Myocyte (in vitro differentiated cells): ENCODE measurements at places on chromosomes 1 and 21.
A peak's percentile ranks its signal among the peaks of the same experiment; 100 is the strongest.

- no peak for DNase-seq
These were observed 18.7 kb downstream of the STK40 start for GRCh38 chr1:36367066-36367465.

- DNase-seq, result peak; percentile 84
These were observed at the start of gene CSF1 for GRCh38 chr1:109910123-109910962. CSF1 (plus strand) TSS chr1:109910849; CDS start chr1:109911024, 175 bp downstream.

DNA sequence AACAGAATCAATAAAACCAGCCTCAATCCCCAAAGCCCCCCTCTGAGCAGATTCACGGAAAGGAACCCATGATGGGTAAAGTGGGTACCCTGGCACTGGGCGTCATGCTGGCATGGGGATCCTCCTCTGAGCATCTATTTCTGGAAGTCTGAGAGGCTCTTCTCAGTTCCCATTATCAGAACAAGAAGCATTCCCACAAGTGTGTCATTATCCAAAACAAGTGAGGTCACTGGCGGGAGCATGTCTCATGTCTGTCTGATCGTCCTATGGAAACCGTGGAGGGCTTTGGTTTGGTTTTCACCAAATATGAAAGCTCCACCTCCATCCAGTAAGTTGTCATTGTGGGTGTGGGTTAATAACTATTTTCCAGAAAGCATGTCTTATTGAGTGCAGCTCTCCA lies 70.7 kb downstream of the PGM1 start:
- no peak for DNase-seq

DNA sequence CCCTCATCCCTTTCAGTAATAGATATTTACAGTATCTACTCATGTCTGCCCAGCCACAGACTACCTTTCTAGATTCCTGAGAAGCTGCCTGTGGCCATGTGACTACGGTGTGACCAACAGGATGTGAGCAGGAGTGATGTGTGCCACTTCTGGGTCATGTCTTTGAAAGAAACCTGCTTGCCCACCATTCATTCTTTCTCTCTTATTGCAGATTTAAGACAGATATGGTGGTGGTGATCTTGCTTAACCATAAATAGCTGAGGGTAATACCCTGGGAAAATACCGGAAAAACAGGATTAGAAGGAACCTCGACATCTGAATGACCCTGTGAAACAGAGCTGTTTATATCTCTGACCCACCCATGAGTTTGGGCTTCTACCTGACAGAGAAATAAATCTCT lies 41.6 kb upstream of the GUCA2A start:
- DNase-seq, result no peak

GRCh38 chr1:108758796-108759195 lies 12.3 kb downstream of the STXBP3 start:
- no peak for DNase-seq

GRCh38 chr1:171219346-171220080 lies 28.8 kb upstream of the FMO1 start:
- no peak for DNase-seq

GRCh38 chr1:21869620-21870121 lies 57.6 kb downstream of the LDLRAD2 start:
- DNase-seq, result peak; percentile 94

- DNase-seq, result no peak
These were observed 2.6 kb downstream of the AIDA start for GRCh38 chr1:222709700-222710153.

DNA sequence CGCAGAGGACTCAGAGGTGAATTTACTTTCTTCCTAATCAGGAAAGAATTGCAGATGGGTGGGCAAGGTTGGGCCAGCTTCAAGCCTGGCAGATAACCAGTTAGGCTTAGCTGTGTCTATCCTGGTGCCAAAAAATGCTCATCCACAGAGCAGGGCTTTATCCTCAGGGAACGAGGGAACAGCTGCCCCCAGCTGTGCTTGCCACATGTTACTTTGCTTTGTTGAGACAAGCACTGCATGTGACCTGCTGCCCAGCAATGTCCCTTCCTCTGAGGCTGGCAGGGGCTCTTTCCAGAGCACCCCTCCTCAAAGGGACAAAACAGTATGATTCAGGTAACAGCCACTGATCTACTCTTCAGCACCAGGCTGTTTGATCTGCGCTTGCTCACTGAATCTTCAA lies 505.1 kb upstream of the USP24 start:
- DNase-seq, result peak; percentile 80

DNA sequence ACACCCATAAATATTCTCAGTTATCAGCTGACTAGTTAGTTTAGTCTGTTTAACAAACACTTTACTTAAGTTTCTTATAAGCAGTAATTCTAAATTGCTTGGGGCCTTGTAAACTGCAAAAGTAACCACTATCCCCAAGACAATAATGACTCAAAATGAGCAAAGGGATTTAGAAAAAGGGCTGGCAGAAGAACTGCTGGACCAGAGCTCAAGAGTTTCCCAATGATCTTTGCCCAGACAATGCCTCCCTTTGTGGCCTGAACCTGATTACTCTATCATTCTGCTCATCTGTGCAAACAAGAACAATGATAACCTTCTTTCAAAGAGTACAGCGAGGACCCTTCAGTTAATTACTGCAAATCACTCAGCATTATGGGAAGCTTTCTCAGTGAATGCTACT lies 123.5 kb downstream of the TIAM1 start:
- peak; percentile 45 for DNase-seq

GRCh38 chr1:193658081-193658480 lies 471.7 kb upstream of the B3GALT2 start:
- DNase-seq, result no peak

DNA sequence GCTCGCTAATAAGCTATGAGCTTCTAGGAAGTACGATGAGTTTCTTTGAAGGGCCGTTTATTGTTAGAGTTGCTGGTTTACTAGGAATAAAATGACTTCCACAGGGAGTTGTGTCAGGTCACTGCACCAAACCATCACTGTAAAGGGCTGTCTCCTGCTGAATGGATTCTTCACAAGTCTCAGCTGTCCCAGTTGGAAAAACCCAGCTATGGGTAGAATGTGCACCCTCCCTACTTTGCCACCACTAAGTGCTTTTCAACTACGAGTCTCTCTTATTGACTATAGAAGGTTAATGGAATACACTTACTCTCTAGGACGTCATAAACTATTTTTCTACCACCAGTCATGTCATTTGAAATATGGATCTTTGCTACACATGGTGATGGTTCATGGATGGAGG lies 94.8 kb upstream of the BMP8A start:
- peak; percentile 89 for DNase-seq

- DNase-seq, result no peak
These were observed 81.4 kb downstream of the TRABD2B start for GRCh38 chr1:47915677-47916353.

- no peak for DNase-seq
These were observed 110.7 kb downstream of the TNR start for GRCh38 chr1:175632667-175633066.

- no peak for DNase-seq
These were observed 61.5 kb upstream of the F3 start for GRCh38 chr1:94602802-94603625.

DNA sequence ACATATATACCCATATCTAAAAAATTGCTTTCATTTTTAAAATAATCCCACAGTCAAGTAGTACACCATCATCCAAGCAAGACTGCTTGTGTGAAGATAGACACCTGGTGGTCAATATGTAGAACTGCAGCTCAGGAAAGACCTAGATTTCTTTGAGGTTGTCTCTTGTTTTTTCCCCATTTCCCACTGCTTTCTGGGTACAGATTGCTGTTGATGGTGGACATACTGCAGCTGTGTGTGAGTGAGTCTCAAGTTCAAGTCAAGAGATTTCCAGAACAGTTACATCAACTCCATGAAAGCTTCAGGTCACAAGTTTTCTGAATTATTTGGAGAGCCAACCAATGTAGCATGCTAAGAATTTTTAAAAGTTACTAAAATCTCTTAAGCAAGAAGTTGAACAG lies 306.4 kb downstream of the DUSP10 start:
- peak; percentile 61 for DNase-seq

- no peak for DNase-seq
These were observed 74.1 kb upstream of the TINAGL1 start for GRCh38 chr1:31502253-31502652.

- no peak for DNase-seq
These were observed at the start of gene ANGPTL3 for GRCh38 chr1:62597281-62597680. ANGPTL3 (plus strand) TSS chr1:62597520; CDS start chr1:62597567, 47 bp downstream.

- peak; percentile 42 for DNase-seq
These were observed 30.7 kb downstream of the ITPKB start for GRCh38 chr1:226708342-226708780.

GRCh38 chr1:175872588-175872987 lies 129.2 kb upstream of the TNR start:
- no peak for DNase-seq

GRCh38 chr1:77279929-77280328 lies 1.9 kb upstream of the AK5 start:
- DNase-seq, result no peak

DNA sequence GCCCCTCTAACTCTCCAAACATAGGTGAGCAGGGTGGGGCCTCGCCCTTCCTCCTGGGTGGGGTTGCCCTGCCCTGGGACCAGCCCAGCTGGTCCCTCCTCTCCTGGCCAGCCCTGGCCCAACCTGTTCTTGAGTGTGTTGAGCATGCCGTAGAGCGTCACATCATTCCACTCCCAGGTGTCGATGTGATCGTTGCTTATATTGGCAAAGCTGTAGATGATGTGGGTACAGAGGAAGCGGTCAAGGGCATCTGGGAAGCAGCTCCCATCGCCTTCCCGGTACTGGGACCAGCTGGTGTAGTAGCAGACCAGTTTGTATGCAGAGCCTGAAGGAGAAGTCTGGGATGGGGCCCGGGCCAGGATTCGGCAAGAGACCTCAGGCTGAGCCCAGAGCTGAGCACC lies 1.4 kb downstream of the CHI3L1 start:
- DNase-seq, result no peak

DNA sequence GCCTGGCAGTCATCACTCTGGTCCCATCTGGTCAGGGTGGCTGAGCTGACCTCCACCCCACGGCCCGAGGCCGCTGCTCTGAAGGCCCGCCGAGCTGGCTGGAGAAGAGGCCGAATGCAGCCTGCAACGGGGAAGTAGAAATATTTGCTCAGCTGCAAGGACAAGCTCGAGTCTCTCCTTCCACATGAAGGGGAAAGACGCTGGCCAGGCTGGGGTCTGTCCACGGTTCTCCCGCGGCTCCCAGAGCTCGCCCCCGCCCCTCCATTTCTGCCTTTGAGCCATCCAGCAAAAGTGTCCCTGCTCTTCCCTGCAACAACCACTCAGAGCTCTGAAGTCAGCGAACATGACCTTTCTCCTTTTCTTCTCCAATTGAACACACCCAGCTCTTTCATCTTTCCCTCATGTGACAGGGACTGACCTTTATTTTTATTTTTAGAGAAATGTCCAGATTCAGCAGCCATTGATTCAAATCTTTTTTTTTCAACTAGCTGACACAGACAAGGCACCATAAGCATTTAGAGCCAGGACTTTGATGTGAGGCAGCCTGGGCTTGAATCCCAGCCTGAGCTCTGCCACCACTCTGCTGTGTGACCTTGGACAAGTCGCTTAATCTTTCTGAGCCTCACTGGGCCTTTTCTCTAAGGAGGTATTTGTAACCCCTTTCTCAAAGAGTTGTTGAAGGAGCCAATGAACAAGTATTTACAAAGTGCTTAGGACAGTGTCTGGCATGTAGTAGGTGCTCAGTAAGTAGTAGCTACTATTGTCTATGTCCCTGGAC lies 149.3 kb upstream of the WNT4 start:
- no peak for DNase-seq

GRCh38 chr1:13617108-13617507 lies 33.5 kb downstream of the PDPN start:
- DNase-seq, result no peak

- DNase-seq, result no peak
These were observed 11.7 kb downstream of the FLG start for GRCh38 chr1:152313319-152313801.

DNA sequence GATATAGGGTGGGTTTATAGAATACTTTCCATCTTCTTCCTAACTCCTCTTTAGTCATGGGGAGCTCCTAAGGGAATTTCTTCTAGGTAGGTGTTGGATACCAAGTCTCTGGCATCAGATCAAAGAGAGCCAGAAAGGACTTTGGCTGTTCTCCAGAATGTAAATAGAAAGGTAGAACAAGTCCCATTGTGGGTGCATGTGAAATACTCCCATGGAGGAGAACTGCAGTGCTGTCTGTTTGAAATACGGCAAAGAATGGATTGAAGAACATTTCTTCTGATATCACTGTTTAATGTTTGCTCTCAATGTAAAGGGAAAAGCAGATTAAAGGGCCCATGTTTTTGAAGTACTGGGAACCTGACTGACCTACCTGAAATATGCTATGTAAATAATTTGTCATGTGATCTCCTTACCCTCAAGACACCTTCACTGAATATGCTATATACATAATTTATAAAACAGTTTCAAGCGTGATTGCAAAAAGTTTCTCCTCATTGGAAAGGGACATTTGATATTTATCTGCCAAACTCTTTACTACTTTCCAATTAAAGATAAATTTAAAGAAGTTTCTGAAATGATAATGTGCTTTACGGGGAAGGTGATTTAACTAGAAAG lies 65.9 kb downstream of the LAMC1 start:
- DNase-seq, result no peak

GRCh38 chr1:218217040-218217439 lies 68.1 kb upstream of the RRP15 start:
- no peak for DNase-seq

DNA sequence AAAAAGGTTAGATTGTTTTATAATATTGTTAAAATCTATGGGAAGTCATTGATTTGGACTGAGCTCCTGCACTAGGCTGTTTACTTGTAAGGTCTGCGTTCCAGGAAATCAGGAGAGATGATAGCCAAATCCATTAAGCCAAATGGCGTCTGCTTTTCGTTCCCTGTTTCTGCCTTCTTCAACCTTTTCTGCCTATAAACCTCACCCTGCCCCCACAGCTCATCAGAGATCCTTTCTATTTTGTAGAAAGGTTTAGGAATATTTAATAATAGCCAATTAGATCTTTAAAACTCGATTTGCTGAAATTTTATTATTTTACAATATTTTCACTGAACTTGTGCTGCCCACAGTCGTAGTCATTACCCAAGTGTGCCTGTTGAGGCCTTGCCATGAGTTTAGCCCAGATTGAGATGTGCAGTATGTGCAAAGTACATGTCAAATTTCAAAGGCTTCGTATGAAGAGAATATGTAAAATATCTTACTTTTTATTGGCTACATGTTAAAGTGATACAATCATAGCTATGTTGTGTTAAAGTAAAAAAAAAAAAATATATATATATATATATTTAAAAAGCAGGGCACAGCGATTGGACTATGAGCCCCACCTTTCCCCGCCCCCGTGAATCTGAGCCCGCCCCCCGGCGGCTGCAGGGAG lies 444 bp upstream of the IARS2 start:
- no peak for DNase-seq

DNA sequence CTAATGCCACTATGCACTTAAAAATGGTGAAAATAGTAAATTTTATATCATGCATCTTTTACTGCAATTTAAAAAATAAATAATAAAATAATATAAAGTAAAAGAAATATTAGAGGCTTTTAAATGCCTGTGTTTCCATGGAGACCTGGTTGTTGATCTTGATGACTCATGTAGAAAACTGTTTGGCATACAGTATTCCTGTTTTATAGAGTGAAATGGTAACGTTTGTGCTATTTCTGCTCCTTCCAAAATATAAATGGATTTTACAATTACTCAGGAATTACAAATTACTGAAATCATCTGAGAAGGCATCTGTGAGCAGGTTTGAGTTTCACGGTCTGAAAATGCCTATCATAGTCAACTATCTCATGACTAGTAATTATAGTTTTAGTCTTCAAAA lies 98.4 kb upstream of the USP25 start:
- DNase-seq, result peak; percentile 60
